Esophagus mucosa (tissue), 1 donor: ENCODE measurements at places on chromosomes 4 and X.

GRCh38 chr4:163544407-163545038, 50.0 kb downstream of the TMA16 start:
- peak; percentile 69 for ATAC-seq

DNA sequence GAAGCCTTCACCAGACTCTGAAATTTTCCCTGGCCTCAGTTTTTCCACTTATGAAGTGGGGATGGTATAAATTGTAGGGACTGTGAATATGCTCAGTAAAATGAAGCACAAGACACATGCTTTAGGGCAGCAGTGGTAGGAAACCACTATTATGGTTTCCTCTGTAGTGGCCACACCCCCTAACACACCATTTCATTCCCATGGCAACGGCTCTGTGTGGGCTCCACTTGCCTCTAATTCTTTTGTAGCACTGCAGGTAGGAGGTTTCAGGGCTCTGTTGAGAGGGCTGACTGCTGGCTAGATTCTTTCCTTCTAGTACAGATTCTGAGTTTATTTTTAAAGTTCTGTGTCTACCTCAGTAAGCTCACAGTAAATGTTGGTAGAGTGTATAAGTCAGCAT, 3.5 kb upstream of the VMA21 start:
- ATAC-seq = no peak

GRCh38 chrX:4670606-4671005, 957.2 kb upstream of the PRKX start:
- no peak for ATAC-seq

- ATAC-seq = no peak
Observed at GRCh38 chrX:107748506-107748905, 27.1 kb downstream of the TSC22D3 start.

DNA sequence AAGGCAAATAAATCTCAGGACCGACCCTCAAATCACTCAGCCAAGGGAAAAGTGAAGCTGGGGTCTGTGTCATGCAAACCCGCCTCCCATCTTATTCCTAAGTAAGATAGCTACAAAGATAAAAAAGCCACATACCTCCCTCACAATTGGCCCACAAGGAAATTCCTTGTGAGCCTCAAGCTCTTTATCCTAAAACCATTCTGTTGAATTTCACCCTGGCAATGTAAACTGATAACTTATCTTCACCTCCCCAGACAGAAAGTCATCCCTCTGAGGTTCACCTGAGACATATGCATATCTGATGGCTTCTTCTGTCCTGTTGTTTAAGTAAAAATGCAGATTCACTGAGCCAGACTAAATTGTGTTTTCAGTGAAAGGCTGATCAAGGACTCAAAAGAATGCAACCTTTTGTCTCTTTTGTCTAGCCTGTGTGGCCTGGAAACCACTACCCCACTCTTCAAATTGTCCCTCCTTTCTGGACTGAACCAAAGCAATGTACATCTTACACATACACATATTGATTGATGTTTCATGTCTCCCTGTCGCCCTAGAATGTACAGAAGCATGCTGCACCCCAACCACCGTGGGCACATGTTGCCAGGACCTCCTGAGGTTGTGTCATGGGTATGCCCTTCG, 91.3 kb downstream of the MFAP3L start:
- no peak for ATAC-seq

GRCh38 chr4:157303471-157303960, 83.0 kb downstream of the GRIA2 start:
- ATAC-seq = no peak

DNA sequence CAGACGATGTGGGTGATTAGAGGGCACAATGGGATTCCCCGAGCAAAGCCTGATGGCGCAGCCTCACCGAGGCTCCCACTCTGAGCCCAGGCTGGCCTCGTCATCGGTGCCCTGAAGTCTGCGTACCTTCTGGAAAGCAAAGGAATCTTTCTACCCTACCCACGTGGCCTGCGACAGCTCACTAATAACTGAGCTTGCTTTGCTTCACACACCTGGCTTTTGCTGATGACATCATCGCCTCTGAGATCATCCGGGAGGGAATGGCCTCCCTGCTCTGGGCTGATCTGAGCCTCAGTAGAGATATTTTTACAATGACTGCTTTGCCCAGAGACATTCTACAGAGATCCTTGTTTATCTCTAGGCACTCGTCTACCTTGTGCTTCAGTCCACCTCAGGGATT, 45.4 kb upstream of the PDLIM3 start:
- ATAC-seq = no peak

DNA sequence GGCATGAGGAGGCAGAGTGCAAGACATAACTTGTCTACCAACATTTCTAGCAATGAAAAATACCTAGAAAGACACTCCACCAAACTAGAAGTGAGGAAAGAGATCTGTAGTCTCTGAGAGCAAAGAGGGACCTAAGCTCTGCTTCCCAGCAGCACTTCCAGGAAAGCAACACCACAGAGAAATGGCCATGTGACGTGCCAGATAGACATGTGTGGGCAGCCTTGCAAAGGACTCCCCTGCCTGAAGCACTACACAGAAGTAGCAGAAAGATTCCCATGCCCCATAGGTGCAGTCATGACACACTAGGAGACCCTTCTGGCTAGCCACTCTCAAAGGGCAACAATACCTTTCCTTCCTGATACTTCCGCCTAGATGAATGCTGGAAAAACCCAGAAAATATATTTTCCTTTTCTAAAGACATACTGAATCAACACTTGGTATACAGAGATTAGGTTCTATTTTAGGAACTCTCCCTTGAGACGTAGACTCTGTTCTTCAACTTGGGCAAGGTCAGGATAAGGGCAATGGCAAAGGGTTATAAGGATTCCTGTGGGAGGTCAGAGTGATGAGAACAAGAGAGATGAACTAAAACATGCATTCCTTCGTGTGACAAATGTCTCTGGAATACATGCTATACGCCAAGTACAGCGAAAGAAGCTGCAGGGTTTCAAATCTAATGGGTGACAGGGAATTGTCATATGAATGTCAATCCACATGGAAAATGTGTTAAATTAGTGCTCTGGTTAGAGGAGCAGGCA, 187.5 kb upstream of the ETNPPL start:
- no peak for ATAC-seq

- no peak for ATAC-seq
Observed at GRCh38 chrX:2521092-2521926, 20.5 kb upstream of the DHRSX start.

GRCh38 chr4:33063241-33063640, 2343.1 kb downstream of the PCDH7 start:
- ATAC-seq = no peak

GRCh38 chr4:142043509-142043908, 407.1 kb downstream of the IL15 start:
- no peak for ATAC-seq
